ENCODE measurements at places on chromosomes 6 and 20. TPM values are rescaled to one million over a fixed set of nuclear protein-coding genes. Genes with fewer than 3 reads are reported as not detected.

GRCh38 chr20:4681991-4682401, 39.7 kb upstream of the PRND start:
- no peak overlapping the region for H3K4me3 ChIP-seq
- H3K36me3 ChIP-seq = no peaks in the 10 kb centered on the region
- H3K4me1 ChIP-seq = peaks cover 38% of the 10 kb centered on the region
- no peak for DNase-seq
- peaks cover 20% of the 10 kb centered on the region for H3K27me3 ChIP-seq

DNA sequence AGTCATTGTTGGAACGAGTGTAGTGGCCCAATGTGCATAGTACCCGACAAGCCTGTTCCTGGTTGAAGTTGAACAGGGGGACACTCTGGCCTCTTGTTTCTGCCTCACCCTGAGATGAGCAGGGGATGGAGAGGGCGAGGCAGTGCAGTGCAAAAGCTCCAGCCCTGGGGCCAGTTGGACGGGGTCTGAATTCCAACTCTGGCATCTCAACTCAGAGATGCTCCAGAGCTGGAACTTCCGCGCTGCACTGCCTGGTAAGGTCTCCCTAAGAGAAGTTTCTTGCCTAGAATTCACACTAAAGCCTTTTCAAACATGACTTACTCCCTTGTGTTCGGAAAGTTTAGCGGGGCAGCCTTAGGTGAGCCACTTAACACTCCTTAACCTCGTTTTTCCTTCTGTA, 72.3 kb upstream of the SLC22A1 start:
- H3K4me1 ChIP-seq = peaks cover 27% of the 10 kb centered on the region
- H3K27ac ChIP-seq = no peak overlapping the region
- H3K27me3 ChIP-seq = no peaks in the 10 kb centered on the region

DNA sequence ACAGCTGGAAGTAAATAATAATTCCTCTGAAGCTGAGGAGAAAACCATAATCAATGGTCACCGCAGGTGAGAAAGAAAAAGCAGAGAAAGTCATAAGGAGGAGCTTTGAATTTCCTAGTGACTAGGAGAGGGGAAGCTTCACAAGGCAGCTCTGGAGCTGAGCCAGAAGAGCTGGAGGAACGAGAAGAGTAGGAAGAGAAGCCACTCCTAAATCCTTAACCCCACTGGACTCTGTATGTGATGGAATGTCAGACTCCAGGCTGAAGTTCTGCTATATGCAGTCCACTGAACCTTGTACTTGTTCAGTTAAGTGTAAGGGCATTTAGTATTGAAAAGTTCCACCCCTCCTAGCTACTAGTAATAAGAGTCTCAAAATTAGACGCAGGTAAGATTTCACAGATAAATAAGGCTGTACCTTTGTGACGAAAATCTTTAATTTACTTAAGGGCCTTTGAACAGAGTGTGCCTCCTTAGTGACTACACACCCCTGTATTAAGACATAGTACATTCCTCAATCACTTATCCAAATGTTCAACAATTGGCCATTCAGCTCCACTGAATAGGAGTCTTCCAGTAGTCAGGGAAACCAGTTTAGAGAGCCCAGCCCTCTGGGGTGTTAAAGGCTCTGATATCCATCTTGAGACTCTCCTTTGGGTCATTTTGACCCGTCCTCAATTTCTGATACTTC, 71.4 kb upstream of the UFL1 start:
- no peaks in the 10 kb centered on the region for H3K4me1 ChIP-seq
- no peaks in the 10 kb centered on the region for H3K36me3 ChIP-seq
- H3K27ac ChIP-seq = no peak overlapping the region
- no peak overlapping the region for H3K4me3 ChIP-seq

- H3K4me1 ChIP-seq = no peaks in the 10 kb centered on the region
- no peaks in the 10 kb centered on the region for H3K36me3 ChIP-seq
- peaks cover 5% of the 10 kb centered on the region for H3K27me3 ChIP-seq
- H3K4me3 ChIP-seq = no peak overlapping the region
- DNase-seq = no peak
- H3K27ac ChIP-seq = no peak overlapping the region
These were observed 98.0 kb upstream of the CITED2 start for GRCh38 chr6:139472351-139473015.

DNA sequence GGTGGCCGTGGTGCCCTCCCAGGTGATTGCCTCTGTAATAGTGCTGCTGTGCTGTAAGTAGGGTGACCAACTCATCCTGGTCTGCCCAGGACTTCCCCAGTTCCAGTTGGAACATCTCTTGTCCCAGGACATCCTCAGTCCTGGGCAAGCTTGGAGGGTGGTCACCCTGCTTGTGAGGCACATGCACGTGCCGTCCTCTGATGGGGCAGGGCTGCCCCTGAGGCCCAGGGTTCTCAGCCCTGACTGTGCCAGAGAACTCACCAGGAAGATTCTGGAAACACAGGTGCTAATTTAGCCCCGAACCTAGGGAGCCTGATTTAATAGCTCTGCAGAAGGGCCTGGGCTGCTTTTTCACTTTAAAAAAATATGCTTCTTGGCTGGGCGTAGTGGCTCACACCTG, 120.9 kb upstream of the PHACTR3 start:
- no peaks in the 10 kb centered on the region for H3K36me3 ChIP-seq
- no peak overlapping the region for H3K4me3 ChIP-seq
- no peak for DNase-seq
- H3K4me1 ChIP-seq = no peaks in the 10 kb centered on the region
- no peak overlapping the region for H3K27ac ChIP-seq
- peaks cover 7% of the 10 kb centered on the region for H3K27me3 ChIP-seq

DNA sequence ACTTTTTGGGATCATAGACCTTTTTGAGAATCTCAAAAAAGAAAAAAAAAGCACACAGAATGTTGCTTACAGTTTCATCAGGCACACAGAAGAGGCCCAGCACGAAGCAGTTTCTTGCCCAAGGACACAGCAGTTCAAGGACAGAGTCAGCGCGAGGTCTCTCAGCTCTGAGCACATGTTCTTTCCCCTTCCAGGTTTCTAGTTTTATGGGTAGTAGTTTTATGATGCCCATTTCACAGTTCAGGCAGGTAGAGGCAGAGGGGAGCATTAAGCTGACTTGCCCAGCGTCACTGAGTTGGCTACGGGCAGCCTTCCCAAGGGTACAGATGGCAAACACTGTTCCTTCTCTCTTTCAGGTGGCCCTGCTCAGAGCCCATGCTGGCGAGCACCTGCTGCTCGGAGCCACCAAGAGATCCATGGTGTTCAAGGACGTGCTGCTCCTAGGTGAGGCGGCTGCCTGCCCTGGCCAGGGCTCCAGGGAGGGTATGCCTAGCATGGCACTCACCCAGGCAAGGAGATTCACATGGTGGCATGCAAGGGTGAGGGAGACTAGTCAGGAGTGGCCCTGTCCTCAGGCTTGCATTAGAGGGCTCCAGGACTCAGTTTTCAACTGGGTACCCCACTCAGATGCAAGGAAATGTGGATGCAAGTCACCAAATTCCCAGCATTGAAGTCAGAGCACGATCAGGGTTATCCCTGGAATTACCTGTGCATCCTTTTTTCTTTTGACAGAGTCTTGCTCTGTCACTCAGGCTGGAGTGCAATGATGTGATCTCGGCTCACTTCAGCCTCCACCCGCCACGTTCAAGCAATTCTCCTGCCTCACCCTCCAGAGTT, 57.4 kb upstream of the TTPAL start:
- no peak for DNase-seq
- H3K4me1 ChIP-seq = no peaks in the 10 kb centered on the region
- no peaks in the 10 kb centered on the region for H3K36me3 ChIP-seq

PROKR2 gene
- total RNA-seq = not detected

DNPH1 gene
- 65.8 TPM for total RNA-seq
